Vagina (tissue), 2 donors: ENCODE measurements at places on chromosomes 11 and 22.

DNA sequence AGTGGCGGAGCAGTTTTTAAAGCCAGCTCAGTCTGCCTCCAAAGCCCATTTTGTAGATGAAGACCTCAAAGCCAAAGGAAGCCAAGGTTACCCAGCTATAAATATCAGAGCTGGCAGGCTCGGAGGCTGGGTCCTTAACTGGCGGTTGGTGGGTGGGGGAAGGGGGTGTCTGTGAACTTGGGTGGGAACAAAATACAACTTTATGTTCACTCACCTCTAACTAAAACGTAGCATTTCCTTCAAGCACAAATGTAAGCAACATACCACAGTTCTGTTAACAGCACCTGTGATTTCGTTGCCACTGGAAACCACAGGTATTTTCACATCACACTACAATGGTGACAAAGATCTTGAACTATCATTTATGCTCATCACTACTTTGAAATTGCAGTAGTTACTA is 99.7 kb upstream of the SYT13 start:
- DNase-seq, result no peak

DNA sequence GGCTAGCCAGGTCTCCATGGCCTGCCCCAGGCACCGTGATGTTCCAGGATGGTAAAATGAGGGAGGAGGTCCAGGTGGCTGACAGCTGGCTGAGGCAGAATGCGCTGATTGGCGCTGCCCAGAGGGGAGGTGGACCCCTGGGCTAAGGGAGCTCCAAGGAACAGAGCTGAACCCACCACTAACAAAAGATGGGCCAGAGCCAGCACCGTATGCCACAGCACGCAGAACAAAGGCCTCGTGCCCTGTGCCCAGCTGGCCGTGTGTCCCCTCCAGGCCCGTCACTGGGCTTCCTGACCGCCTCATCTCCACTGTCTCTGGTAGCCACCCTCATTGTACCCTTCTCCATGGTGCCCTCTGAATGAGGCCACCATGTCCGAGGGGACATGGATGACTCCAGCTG is 19.6 kb upstream of the PRODH start:
- DNase-seq, result no peak

GRCh38 chr11:72001834-72002591 is 3.3 kb downstream of the IL18BP start:
- no peak for DNase-seq

DNA sequence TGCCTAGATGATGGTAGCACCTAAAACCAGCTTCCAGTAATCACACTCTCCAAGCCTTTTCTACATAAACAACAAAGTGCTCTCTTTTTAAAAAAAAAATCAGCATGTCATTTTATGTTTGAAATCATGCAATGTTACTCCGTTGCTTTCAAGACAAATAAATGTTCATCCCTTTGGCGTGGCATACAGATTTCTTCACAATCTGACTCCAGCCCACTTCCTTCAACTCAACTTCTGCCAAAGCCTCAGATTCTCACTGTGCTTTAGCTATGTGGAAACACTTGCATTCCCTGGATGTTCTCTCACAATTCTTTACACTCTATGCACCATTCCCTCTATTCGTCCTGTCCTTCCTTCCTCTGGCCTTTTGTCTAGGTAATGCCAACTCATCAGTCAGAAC is 206.3 kb upstream of the BLID start:
- no peak for DNase-seq

- peak; percentile 49 for DNase-seq
Observed at GRCh38 chr11:119478711-119479285, 55.8 kb upstream of the THY1 start.

DNA sequence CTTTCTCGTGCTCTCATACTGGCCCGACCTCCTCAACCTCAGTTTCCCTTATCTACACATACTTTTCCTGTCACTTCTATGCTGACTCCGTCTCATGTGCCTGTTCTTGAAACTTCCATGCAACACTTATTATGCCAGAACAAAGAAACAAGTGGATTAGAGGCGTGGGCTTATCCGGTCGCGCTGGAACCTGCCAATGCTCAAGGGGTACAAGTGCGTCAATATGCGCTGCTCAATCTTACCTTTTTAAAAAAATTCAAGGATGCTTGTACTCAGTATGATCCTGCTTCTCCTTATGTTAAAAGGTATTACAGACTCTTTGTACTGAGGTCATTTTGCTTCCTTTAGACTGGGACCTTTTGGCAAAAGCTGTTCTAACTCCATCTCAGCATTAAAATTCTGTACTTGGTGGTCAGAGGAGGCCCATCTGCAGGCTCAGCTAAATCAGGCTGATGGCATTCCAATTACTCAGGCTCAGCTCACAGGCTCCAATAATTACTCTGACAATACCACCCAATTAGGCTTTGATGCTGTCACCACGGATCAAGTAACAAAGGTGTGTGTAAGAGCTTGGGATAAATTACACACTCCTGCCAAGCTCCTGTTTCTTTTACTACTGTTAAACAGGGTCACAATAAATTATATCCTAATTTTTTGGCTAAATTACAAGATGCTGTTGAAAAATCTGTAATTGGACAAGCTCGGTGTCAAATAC is 26.3 kb upstream of the ALDH3B2 start:
- DNase-seq, result no peak

DNA sequence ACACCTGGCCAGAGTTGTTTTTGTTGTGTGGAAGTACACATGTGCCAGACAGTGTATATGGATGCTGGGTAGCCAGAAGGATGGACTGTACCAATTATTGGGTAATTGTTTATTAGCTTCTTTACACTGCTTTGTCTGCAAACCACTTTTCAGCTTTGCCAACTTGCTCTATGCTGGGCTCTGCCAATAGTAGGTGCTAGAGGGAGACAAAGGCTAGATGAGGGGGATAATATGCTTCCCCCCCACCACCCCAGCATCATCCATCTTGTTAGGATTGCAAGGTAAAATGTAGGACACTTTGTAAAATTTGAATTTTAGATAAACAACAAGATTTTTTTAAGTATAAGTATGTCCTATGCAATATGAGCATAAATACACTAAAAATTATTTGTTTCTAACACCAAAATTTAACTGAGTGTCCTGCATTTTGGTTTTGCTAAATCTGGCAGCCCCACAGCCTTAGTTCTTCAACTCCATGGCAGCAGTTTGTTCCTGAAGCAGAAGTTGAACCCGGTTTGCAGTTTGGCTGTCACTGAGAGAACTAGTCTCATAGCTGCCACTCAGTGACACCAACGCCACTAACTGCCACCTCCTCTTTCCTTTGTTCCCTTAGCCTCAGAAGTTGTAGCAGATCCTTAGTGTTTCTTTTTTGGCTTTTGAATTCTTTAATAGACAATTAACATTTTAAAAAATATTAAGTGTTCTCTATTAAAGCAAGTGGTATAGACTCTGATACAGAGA is 78.8 kb downstream of the CCDC81 start:
- no peak for DNase-seq

- DNase-seq, result peak; percentile 97
Observed at GRCh38 chr11:18383388-18384156, 10.8 kb upstream of the LDHA start.

- DNase-seq, result no peak
Observed at GRCh38 chr11:121890377-121890776, 225.6 kb downstream of the BLID start.

DNA sequence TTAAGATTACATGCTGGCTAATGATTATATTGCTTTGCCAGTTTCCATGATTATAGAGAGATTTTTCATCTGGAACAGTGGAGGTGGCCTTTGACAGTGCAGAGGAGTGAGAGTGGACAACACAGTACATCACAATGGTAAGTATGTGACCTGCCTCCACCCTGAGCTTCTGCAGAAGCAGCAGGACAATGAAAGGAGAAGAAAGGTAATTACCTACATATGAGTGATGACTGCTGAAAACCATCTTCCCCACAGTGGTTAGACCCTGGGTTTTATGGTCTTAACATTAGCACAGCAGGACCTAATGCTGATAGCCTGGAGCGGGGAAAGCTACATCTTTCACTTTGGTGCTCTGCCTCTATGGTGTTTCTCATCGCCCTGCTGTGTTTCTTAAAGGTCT is 454.7 kb upstream of the DDI1 start:
- no peak for DNase-seq

GRCh38 chr11:20536365-20536764 is 63.0 kb upstream of the SLC6A5 start:
- no peak for DNase-seq

- DNase-seq, result no peak
Observed at GRCh38 chr11:68331338-68331947, 19.1 kb downstream of the LRP5 start.

DNA sequence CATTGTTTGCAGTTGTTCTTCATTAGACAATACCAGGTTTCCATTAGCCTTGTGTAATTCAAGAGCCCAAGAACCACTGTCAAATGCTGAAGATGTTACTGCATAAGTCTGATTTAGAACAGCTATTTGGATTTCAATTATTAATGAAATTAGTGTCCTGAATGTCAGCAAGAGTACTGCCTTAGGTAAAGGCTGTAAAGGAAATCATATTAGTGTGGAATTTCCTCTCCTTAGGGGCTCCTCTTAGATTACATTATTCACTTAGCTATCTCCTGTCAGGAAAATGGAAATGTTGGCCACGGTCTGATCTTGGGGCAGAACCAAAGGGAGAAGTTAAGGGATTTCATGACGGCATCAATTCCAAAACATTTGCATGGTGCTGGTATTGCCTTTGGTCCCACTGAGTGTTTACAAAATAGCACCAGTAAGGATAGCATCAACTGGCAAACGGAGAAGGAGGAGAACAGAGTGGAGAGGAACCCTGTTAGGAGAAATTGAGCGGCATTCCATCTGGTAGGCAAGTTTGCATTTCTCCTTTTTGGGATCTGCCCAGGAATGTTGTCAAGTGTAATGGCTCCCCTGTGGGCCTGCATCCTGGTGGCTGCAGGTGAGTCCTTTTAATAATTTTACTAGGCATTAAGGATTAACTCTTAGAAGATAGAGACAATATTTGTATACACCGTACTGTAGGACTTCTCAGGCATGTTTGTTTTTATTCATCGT is at the start of gene HTR3B:
Gene HTR3B (plus strand): TSS at position 418 of the 723 bp plus-strand sequence. CDS start 138 bp downstream, at position 556.
- no peak for DNase-seq

DNA sequence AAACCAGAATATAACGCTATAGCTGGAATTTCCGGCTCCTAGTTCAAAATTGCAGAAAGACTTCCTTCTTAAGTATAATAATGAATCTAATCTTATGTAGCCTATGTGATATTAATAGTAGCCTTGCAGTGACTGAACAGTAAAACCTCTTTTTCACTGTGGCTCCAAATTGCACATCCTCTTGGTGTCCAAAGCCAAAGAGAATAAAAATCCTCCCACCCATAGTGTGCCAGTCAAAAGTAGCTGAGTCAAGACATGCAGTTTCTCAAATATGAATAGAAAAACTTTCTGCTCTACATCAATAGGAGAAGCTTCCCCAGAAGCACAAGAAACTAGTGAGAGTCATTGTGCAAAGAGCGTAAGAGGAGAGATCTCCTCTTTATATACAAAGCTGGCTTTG is 76.0 kb upstream of the PICALM start:
- no peak for DNase-seq

GRCh38 chr11:69594481-69594880 is 46.5 kb upstream of the CCND1 start:
- no peak for DNase-seq

- no peak for DNase-seq
Observed at GRCh38 chr11:133418218-133418617, 114.1 kb downstream of the OPCML start.

- peak; percentile 79 for DNase-seq
Observed at GRCh38 chr11:69367211-69367964, 73.4 kb downstream of the MYEOV start.

DNA sequence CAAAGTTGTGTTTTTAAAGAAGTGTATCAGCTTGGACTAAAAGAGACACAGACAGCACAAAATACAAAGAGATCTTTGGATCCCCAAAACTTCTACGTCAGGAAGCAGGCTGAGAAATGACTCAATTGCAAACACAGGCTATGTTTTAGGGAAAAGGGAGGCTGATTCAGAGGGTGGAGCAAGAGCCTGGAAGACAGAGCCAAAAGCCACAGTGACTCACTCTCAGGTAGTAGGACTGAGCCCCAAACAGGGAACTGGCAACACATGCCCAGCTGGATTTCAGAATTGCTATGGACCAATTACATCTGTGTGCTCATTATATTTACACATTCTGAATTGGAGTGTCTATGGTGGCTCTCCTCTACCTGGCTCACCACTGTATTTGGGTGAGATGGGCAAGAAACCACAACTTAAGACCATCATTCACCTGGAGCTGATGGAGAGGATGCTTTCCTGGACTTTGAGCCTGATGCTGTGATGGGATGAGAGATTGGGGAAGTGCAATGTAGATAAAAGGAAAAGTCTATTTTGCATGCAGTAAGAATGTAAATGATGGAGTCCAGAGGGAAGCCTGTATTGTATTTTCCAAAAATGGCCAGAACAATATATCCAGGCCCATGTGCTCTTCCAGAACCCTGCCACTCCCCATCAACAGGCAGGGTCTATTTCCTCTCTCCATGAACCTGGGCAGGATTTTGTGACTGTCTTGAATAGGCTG is 20.8 kb upstream of the LINC01488 start:
- no peak for DNase-seq
